SHP77 (cell line): ENCODE measurements at places on chromosomes 12 and 14.

DNA sequence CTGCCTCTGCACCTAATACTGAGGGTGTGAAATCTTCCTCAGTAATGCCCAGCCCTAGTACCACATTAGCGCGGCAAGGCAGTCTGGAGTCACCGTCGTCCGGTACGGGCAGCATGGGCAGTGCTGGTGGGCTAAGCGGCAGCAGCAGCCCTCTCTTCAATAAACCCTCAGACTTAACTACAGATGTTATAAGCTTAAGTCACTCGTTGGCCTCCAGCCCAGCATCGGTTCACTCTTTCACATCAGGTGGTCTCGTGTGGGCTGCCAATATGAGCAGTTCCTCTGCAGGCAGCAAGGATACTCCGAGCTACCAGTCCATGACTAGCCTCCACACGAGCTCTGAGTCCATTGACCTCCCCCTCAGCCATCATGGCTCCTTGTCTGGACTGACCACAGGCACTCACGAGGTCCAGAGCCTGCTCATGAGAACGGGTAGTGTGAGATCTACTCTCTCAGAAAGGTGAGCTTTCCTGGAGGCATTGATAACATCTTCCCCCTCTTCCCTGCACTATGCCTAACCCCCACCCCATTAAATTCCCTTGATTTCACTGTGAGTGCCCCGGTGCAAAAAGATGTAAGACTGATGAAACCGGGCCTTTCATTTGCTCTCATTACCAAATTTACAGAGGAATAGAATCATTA lies 291.4 kb downstream of the NAV3 start:
- DNase-seq: no peak

- DNase-seq: no peak
Measured at GRCh38 chr12:91863702-91864101, 281.9 kb downstream of the BTG1 start.

- DNase-seq: no peak
Measured at GRCh38 chr12:132908145-132909029, 21.0 kb upstream of the CHFR start.

DNA sequence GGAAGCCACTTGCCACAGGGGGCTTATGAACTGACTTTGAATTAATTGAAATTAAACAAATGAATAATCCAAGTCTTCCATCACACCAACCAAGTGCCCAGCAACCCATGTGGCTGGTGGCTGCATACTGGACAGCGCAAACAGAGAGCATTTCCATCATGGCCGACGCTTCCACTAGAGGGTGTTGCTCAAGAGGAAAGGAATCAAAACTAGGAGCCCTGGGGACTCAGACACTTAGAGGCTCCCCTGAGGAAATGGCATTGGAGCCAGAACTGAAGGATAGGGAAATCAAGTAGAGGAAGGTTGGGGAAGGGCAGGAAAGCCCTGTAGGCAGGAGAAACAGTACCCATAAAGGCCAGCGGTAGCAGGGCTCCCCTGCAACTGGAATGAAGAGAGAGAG lies 50.6 kb upstream of the NUAK1 start:
- no peak for DNase-seq

DNA sequence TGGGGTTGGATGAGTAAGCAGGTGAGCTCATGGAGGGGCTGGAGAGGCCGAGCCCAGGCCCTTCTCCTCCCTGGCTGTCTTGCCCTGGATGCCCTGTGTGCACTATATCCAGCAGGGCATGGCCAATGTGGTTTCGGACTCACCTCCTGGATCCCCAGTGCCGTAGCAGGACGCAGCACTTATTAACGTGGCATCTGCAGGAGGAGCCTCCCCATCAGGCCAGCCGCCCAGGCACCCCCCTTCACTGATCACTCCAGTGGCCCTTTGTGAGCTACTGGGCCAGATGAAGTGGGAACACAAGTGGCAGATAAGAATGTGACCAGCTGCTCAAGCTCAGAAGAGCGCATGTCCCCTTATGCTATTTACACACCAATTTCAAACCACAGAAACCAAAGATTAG lies 43.1 kb upstream of the DICER1 start:
- no peak for DNase-seq

DNA sequence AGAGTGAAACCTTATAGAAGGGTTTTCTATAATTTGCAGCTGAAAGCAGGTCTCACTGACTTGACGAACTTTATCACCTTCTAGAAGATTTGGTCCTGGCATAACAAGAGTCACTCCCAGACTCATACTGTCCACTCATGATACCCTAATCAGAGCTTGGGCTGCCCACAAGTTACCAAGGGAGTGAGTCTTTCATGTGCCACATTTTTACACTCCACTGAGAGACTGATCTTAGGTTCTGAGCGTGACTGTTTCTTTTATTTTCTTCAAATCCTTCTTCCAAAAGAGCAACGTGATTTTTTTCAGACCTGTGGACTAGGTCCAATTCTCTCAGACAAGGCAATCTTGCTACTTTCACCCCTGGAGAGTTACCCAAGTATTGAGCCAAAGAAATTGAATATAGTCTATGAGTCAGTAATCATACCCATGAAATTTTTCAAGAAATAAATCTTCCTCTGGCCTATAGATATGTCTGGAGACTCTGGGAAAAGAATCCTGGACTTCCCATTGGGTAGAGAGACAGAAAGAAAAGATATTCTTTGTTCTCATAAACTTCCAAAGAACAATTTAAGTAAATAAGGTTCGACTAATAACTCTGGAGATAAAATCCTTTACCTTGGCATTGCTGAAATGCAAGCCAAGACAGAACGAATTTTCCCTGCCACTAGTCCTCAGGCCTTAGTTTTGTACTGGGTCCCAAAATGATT lies 26.9 kb downstream of the SIX1 start:
- no peak for DNase-seq

- no peak for DNase-seq
Measured at GRCh38 chr12:108643941-108644810, 10.5 kb upstream of the SELPLG start.

DNA sequence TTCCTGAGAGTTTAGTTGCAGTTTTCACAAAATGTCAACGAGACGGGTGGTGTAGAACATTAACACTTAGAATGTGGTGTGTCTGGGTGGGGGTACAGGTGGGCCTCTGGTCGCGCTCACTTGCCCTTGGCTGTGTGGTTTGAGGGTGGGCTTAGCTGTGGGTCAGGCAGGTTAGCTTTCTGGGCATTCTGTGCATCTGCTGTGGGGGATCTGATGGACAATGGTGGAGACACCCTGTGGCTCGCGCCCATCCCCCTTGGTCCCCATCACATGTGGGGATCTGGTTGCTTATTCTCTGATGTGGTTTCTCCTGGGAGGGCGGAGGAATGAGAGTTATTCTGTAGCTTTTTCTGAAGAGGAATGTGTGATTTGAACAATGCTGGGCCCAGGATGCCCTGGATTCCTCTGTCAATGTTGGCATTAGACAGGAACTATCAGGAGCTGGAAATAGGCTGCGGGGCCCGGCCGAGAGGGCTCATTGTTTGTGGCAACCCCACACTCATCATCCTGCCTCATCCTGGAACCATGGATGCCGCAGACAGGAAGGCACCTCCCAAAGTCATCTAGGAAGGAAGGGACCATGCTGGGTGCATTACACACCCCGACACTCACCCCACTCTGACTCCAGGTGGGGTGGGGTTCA lies 101.6 kb downstream of the TSPAN9 start:
- no peak for DNase-seq

DNA sequence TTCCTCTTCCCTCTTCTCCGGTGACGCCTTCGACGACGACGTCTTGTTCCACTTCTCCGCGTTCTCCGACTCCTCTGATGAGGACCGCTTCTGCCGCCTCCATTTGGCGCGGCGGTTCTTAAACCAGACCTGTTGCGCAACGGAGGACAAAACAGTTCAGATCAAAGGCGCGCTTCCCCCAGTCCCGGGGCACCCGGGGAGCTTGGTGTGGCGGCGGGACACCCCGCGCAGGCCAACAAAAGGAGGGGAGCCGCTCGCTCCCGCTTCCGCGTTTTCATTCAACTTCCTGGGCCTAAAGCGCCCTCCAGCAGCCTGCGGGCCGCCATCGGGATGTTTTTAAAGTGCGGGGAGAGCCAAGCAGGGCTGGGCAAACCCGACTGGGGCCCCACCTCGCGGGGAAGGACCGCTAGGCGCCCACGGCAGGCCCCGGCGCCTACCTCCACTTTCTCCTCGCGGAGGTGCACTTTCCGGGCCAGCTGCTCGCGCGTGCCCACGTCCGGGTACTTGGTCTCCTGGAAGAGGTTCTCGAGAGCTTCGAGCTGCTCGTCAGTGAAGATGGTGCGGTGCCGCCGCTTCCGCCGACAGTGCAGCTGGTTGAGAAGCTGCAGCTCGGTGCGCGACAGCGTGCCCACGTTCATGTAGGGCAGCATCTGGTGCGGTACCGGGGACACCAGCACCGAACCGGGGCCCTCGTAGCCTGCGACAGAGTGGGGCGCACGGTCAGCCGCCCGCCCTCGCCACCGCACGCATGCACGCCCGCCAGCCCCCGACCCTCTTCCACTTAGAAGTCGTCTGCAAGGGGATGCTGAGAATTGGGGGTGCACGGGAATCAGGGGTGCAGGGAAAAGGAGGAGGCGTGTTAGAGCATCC lies 1.2 kb downstream of the GSC start:
- DNase-seq: no peak

- no peak for DNase-seq
Measured at GRCh38 chr14:82537831-82538230, 1004.2 kb upstream of the SEL1L start.
